ENCODE measurements at places on chromosomes 1 and 21.

DNA sequence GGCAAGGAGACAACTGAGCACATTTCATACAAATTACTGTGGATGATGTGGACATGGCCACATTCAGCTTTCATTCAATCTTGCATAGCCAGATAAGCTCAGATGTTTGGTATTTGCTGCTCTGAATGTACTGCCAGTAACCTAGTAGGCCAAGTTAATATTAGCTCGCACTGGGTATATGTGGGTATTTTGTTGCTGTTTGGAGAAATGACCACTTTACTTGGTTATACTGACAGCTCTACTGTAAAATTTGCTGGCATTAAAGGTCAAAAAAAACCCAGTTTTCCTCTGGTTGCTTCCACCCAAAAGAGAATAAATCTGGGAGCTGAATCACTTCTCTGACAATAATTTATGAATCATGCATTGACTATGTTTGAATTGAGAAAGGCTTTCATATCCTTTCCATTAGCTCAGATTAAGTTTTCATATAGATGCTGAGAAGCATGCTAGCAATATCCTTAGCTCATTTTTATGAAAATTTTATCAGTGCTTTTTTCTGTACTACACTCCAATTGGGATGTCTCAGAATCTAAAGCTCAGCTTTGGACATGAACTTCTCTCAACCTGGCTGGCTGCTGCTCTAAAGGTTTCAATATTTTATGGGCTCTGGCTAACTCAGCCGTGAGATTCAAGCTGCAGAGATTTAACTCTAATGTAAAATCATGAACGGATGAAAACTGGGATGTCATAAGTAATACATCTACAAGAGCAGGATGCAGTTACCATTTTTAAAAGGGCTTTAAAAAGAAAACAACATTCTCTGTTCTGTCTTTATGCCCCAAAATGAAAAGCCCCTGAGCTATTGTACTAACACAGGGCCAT is 330.0 kb downstream of the BARHL2 start:
- H3K4me3 ChIP-seq, result no peak overlapping the region
- H3K27me3 ChIP-seq, result no peaks in the 10 kb centered on the region
- H3K4me1 ChIP-seq, result no peaks in the 10 kb centered on the region
- H3K36me3 ChIP-seq, result no peaks in the 10 kb centered on the region

DNA sequence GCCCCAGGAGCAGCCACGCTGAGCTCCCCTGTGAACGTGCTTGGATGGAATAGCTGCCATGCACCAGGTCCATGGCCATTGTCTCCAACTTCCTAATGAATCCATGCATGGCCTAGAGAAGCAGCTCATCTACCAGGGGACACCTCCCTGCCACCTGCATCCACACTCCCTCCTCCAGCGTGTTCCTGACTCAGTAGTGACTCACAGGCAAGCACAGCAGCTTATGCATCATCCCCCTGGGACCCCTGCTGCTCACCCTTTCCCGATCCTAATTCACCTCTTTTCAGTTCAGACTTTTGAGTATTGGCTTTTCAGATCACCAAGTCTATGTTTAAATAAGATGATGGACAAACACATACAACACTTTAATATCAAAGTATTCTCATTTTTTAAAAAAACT is 39.9 kb upstream of the TADA1 start:
- H3K36me3 ChIP-seq, result no peaks in the 10 kb centered on the region
- DNase-seq, result no peak
- no peaks in the 10 kb centered on the region for H3K4me1 ChIP-seq
- no peak overlapping the region for H3K4me3 ChIP-seq

DNA sequence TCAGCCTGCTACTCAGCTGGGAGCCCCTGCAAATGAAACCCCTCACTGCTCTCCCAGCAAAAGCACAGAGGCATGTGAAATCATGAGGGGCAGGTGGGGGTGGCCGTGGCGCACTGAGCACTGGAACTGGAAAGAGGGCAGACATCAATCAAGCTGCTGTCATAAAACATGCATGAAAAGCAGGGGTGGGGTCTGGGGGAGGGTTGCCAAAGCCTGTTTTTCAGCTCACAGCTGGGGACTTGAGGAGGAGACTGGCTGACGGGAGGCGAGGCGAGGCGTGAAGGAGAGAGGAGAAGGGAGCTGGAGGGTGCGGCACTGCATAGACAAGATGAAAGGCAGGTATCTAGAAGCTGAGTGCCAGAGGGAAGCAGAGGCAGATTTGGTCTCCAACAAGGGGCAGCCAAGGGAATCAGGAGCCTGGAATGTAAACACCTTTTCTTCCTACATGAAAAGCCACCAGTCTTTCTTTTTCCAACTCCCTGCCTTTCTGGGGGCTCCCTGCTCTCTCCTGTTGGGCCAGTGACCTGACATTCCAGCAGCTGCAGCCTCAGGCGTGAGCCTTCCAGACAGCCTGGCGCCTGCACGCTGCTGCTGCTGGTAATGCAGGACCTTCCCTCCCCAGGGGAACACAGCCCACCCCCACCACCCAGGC is 87.0 kb downstream of the NMNAT2 start:
- DNase-seq, result no peak
- H3K27ac ChIP-seq, result no peak overlapping the region
- H3K27me3 ChIP-seq, result no peaks in the 10 kb centered on the region
- no peaks in the 10 kb centered on the region for H3K36me3 ChIP-seq
- H3K4me3 ChIP-seq, result no peak overlapping the region
- H3K4me1 ChIP-seq, result 0 out of 2 replicates have a peak, but pooled peaks cover 2% of the 10 kb centered on the region

GRCh38 chr1:171566467-171566866 is 55.6 kb upstream of the MYOCOS start:
- no peaks in the 10 kb centered on the region for H3K4me1 ChIP-seq
- H3K4me3 ChIP-seq, result no peak overlapping the region
- H3K27ac ChIP-seq, result no peak overlapping the region
- no peak for DNase-seq
- peaks cover 26% of the 10 kb centered on the region for H3K36me3 ChIP-seq

- H3K4me1 ChIP-seq, result peaks cover 3% of the 10 kb centered on the region
- DNase-seq, result no peak
- no peak overlapping the region for H3K4me3 ChIP-seq
- no peaks in the 10 kb centered on the region for H3K36me3 ChIP-seq
- no peaks in the 10 kb centered on the region for H3K27me3 ChIP-seq
- H3K27ac ChIP-seq, result no peak overlapping the region
Observed at GRCh38 chr1:54610048-54610447, 13.3 kb downstream of the FAM151A start.

GRCh38 chr1:17675744-17676143 is 79.4 kb upstream of the ACTL8 start:
- H3K27me3 ChIP-seq, result peaks cover 82% of the 10 kb centered on the region
- no peaks in the 10 kb centered on the region for H3K4me1 ChIP-seq
- no peak overlapping the region for H3K4me3 ChIP-seq

DNA sequence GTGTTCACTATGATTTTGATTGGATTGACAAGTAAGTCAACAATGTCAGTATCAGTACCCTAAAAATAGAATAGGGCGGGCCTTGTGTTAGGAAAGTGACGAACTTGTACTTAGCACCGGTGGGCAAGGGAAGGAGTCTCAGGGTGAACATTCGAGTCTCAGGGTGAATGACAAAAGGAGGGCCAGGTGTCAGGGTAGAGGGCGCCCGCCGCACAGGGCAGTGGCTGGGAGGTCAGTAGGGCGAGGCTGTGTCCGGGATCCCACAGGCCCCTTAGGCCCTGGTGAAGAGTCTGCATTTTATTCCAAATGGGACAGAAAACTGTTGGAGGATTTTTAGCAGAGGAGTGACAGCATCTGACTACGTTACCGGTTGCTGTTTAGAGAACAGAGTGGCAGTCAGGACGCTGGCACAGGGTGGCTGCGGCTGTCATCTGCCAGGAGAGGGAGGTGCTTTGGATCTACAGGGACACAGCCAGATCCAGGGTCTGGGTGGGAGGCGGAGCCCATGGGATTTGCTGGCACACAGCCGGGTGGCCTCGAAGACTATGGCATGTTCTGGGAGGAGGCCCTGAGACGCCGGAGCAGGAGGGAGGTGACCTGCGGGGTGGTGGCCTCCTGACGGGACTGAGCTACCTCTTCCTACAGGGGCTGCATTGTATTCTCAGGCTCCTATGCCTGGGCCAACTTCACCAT is 11.0 kb downstream of the AGTRAP start:
- 0 out of 2 replicates have a peak, but pooled peaks cover 3% of the 10 kb centered on the region for H3K4me1 ChIP-seq
- H3K4me3 ChIP-seq, result no peak overlapping the region
- H3K27ac ChIP-seq, result no peak overlapping the region
- DNase-seq, result no peak
- H3K27me3 ChIP-seq, result no peaks in the 10 kb centered on the region

- no peaks in the 10 kb centered on the region for H3K36me3 ChIP-seq
- H3K4me1 ChIP-seq, result peaks cover 23% of the 10 kb centered on the region
- H3K27ac ChIP-seq, result no peak overlapping the region
- 0 out of 2 replicates have a peak overlapping the region, but pooled peaks have one; percentile 14 for H3K4me3 ChIP-seq
- no peak for DNase-seq
Observed at GRCh38 chr1:15852828-15853302, 5.4 kb downstream of the SPEN start.

- DNase-seq, result peak; percentile 33
- no peaks in the 10 kb centered on the region for H3K27me3 ChIP-seq
- H3K4me3 ChIP-seq, result peak overlapping the region; percentile 89
- peaks cover 11% of the 10 kb centered on the region for H3K36me3 ChIP-seq
- H3K4me1 ChIP-seq, result peaks cover 6% of the 10 kb centered on the region
Observed at GRCh38 chr21:17612023-17612564, 607 bp downstream of the BTG3 start.

- DNase-seq, result no peak
- H3K4me3 ChIP-seq, result no peak overlapping the region
- no peaks in the 10 kb centered on the region for H3K36me3 ChIP-seq
- peaks cover 21% of the 10 kb centered on the region for H3K4me1 ChIP-seq
- H3K27ac ChIP-seq, result no peak overlapping the region
- H3K27me3 ChIP-seq, result no peaks in the 10 kb centered on the region
Observed at GRCh38 chr1:231660198-231660597, 33.6 kb downstream of the DISC1 start.

GRCh38 chr1:162003061-162003829 is 20.4 kb downstream of the OLFML2B start:
- H3K27ac ChIP-seq, result no peak overlapping the region
- H3K4me1 ChIP-seq, result peaks cover 8% of the 10 kb centered on the region
- no peaks in the 10 kb centered on the region for H3K36me3 ChIP-seq
- no peaks in the 10 kb centered on the region for H3K27me3 ChIP-seq
- no peak overlapping the region for H3K4me3 ChIP-seq

- no peak overlapping the region for H3K27ac ChIP-seq
- H3K4me1 ChIP-seq, result no peaks in the 10 kb centered on the region
- H3K4me3 ChIP-seq, result no peak overlapping the region
Observed at GRCh38 chr1:61192663-61193330, 110.4 kb downstream of the NFIA start.

DNA sequence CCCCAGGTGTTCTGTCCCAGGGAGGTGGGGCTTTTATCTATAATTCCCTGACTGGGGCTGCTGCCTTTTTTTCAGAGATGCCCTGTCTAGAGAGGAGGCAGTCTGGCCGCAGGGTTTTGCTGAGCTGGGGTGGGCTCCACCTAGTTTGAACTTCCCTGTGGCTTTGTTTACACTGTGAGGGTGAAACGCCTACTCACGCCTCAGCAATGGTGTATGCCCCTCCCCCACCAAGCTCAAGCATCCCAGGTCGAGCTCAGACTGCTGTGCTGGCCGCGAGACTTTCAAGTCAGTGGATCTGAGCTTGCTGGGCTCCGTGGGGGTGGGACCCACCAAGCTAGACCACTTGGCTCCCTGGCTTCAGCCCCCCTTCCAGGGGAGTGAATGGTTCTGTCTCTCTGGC is 124.3 kb downstream of the CENPF start:
- no peaks in the 10 kb centered on the region for H3K4me1 ChIP-seq
- no peak for DNase-seq
- no peak overlapping the region for H3K27ac ChIP-seq
- H3K27me3 ChIP-seq, result no peaks in the 10 kb centered on the region
- H3K36me3 ChIP-seq, result no peaks in the 10 kb centered on the region

GRCh38 chr21:14716761-14717396 is 170.8 kb upstream of the SAMSN1 start:
- no peak for DNase-seq
- no peak overlapping the region for H3K4me3 ChIP-seq
- no peak overlapping the region for H3K27ac ChIP-seq

DNA sequence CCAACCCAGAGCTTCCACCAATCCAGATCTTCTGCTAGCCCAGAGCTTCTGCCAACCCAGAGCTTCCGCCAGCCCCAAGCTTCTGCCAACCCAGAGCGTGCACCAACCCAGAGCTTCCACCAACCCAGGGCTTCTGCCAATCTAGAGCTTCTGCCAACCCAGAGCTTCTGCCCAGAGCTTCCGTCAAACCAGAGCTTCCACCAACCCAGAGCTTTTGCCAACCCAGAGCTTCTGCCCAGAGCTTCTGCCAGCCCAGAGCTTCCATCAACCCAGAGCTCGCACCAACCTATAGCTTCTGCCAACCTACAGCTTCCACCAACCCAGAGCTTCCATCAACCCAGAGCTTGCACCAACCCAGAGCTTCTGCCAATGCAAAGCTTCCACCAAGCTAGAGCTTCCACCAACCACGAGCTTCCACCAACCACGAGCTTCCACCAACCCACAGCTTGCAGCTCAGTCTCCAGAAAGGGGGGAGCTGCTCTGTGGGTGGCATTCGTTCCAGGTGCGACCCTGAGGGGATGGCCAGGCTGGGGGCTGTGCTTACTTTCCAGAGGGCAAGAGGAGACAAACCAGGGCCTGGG is 23.8 kb downstream of the CRYAA start:
- peaks cover 28% of the 10 kb centered on the region for H3K27me3 ChIP-seq
- H3K27ac ChIP-seq, result no peak overlapping the region
- DNase-seq, result no peak
- no peak overlapping the region for H3K4me3 ChIP-seq
- no peaks in the 10 kb centered on the region for H3K4me1 ChIP-seq

DNA sequence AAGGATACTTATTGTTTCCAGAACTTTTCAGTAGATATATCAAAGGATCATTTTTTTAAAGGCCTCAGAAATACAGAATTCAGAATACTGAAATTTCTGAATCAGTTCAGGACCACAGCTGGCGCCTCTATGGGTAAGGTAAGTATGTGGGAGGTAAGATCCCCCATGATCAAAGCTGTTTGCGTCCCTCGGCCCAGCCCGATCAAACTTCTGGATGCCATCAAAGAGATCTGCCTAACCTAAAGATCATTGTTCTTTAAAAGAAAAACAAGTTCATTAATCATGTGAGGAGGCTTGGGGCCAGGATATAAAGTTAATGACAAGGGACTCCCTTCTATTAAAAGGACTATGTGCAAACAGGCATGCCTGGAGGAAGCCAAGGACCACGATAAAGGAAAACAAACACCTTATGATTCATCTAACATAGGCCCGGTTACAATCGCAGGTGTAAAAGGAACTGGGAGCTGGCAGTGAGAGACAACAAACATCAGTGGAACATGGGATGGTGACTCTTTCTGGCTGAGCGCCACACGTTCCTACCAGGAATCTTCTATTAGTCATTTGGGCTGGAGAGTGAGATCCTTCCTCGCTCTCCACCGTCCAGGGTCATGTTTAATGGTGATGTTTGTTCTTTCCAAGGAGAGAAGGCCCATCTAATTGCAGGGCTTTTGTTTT is 2.8 kb upstream of the BACE2 start:
- no peak for DNase-seq
- H3K4me1 ChIP-seq, result no peaks in the 10 kb centered on the region
- no peak overlapping the region for H3K27ac ChIP-seq
- H3K4me3 ChIP-seq, result no peak overlapping the region
- H3K27me3 ChIP-seq, result peaks cover 16% of the 10 kb centered on the region

All from MM.1S (cell line).